ENCODE measurements at places on chromosomes 6 and 20.

DNA sequence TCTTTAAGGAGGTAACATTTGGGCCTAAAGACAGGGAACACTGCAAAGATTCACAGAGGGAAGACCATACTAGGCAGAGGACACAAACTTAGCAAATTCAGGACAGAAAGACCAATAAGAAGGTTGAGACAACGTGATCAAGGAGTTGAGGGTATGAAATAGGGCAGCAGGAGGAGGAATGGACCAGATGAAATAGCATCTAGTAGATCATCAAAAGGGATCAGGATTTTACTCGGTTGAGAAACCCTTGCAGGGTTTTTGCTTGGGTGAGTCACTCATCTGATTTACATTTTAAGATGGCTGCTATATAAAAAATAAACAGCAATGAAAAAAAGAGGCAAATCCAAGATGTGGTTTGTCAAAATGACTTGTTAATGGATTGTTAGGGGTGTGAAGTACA lies 4.7 kb downstream of the BCLAF1 start:
- no peak for DNase-seq

DNA sequence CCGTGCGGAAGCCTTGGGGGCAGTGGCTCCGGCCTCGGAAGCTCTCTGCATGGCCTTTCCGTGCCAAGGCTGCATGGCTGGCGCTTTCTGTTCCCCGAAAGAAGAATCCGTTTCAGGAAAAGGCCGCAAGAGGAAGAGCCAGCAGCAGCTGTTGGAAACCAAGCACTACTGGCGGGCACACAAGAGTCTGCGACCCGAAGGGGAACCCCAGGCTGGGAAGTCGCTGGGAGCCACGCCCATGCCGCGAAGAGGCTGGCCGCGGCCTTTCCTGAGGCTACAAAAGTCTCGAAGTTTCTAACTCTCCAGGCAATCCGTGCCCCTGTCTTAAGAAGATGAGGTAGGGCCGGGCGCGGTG lies at the start of gene CGAS:
TSS of gene CGAS (minus strand) at position 191 of the 355 bp plus-strand sequence. CDS start at position 75, 116 bp downstream.
- peak; percentile 88 for DNase-seq

- DNase-seq, result no peak
These were observed 5.2 kb downstream of the SYTL3 start for GRCh38 chr6:158654960-158655489.

GRCh38 chr6:109795994-109796555 lies 105.0 kb downstream of the FIG4 start:
- DNase-seq, result no peak

GRCh38 chr6:76677017-76677416 lies 604.6 kb upstream of the IMPG1 start:
- no peak for DNase-seq

DNA sequence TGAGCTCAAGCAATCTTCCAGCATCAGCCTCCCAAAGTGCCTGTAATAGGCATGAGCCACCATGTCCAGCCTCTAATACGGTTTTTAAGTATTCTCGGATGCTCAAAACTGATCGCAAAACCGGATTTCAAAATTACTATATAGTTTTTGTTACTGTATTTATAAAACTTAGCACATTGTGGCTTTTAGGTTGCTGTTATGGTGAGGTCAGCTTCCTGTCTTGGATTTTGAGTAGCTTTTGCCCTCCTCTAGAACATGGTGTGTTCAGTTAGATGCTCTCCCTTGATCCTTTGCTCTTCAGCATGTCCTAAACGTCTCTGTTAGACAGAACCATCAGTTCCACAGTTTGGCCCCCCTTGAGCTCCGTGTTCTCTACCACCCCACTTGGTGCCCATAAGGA lies 96.2 kb downstream of the RPP40 start:
- no peak for DNase-seq

- peak; percentile 83 for DNase-seq
These were observed 5.3 kb downstream of the OARD1 start for GRCh38 chr6:41066867-41067304.

- DNase-seq, result peak; percentile 46
These were observed 33.0 kb downstream of the SYNJ2 start for GRCh38 chr6:158014505-158015187.

GRCh38 chr6:112086744-112087135 lies 542 bp downstream of the TUBE1 start:
- DNase-seq, result no peak

DNA sequence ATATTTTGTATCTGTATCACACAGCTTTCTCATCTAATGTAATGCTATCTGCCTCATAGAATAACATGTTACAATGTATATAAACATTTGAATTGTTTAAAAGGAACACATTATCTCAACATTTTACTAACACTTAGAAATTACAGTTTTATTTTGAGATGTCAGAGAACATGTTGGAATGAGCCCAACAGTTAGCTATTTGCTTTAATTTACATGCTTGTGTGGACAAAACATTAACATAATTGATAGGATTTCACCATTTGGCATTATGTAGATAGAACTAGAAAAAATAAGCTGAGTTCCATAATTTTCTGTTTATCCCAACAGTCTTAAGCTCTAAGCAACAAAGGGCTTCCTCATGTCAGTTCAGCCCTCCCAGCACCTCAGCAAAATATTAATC lies 330.9 kb downstream of the LMBRD1 start:
- DNase-seq, result no peak

GRCh38 chr6:121603486-121603885 lies 168.0 kb downstream of the GJA1 start:
- no peak for DNase-seq

GRCh38 chr6:130935978-130936377 lies 108.8 kb downstream of the SMLR1 start:
- DNase-seq, result no peak

- DNase-seq, result no peak
These were observed 150.2 kb downstream of the BCKDHB start for GRCh38 chr6:80256691-80257090.

DNA sequence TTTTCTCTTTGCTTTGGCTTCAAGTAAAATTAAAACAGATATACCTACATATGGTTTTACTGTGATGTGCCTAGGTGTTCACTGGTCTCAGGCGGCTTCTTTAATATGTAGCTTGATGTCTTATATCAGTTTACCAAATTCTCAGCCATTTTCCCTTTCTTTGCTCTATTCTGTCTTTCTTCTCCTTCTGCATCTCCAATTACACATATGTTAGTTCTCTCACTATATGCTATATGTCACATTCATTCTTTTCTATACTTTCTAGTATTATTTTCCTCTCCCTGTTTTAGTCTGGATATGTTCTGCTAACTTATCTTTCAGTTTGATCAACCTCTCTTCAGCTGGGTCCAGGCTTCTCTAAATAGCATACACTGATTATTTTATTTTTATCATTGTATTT lies 14.4 kb upstream of the WFDC8 start:
- no peak for DNase-seq

DNA sequence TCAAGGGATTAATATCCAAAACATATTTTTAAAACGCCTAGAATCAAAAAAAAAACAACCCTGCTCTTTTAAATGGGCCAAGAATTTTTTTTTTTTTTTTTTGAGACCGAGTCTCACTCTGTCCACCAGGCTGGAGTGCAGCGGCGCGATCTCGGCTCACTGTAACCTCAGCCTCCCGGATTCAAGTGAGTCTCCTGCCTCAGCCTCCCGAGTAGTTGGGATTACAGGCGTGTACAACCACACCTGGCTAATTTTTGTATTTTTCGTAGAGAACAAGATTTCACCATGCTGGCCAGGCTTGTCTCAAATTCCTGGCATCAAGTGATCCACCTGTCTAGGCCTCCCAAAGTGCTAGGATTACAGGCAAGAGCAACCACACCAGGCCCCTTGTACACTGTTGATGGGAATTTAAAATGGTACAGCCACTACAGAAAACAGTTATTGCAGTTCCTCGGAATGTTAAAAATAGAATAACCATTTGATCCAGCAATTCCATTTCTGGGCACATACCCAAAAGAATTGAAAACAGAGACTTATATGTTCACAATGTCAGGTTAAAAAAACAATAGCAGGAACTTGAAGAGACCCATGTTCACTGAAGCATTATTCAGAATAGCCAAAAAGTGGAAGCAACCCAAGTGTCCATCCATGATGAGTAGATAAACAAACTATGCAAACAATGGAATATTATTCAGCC lies 3.1 kb upstream of the MYL9 start:
- peak; percentile 68 for DNase-seq

DNA sequence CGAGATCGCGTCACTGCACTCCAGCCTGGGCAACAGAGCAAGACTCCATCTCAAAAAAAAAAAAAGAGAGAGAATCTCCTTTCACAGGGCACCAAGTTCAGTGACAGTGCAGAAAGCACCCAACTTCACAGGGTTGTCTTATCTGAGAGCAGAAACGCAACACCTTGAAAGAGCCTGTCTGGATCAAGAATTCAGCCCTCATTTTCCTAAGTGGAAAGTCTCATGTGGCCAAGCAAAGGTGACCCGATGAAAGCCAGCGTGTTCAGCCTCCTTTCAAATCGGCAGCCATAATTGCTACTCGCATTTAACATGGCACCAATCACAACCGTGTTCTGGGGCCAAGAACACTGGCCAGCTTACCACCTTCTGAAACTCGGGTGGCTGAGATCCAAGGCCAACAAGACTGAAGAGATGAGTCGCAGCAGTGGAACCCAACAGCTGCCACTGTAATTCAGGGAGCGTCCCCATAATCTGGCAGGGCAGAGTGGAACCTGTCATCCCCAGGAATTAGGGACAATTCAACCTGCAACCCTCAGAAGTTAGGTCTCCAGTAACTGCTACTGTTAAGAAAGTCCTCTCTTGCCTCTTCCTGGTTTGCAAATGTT lies 536.7 kb upstream of the JARID2 start:
- DNase-seq, result no peak

DNA sequence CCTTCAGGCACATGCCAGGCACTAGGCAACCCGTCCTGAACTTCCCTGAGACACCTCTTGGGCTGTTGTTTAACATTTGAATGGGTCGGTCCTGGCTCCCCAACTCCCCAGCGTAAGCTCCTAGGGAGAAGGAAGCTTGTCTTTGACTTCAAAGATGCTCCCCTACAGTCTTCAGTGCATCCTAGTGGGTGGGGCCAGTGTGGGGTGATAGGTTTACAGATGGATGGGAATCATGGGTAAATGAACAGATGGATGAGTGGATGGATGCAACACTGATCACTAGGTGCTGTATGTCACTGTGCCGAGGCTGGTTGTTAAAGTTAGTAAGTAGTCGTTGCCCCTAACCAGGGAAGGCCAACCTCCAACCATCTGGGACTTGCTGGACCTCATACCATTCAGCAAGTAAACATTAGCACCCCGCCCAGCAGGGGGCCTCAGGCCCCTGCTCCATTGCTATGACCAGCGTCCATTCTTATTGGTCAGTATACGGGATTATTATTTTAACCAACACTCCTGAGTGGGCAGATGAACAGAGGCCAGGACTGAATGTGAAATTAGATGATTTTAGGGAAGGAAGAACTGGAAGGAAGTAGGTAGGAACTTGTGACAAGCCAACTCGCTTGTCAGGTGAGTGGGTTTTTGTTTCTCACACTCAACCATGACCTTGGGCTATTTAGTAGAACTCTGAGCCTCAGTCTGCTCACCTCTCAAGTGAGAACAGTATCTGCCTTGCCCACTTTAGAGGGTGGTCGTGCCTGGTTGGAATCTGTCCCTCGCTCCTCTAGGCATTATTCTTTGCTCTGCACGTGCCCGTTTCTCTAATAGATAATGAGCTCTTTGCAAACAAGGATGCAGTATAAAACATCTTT lies 82.9 kb upstream of the FOXP4 start:
- peak; percentile 83 for DNase-seq

DNA sequence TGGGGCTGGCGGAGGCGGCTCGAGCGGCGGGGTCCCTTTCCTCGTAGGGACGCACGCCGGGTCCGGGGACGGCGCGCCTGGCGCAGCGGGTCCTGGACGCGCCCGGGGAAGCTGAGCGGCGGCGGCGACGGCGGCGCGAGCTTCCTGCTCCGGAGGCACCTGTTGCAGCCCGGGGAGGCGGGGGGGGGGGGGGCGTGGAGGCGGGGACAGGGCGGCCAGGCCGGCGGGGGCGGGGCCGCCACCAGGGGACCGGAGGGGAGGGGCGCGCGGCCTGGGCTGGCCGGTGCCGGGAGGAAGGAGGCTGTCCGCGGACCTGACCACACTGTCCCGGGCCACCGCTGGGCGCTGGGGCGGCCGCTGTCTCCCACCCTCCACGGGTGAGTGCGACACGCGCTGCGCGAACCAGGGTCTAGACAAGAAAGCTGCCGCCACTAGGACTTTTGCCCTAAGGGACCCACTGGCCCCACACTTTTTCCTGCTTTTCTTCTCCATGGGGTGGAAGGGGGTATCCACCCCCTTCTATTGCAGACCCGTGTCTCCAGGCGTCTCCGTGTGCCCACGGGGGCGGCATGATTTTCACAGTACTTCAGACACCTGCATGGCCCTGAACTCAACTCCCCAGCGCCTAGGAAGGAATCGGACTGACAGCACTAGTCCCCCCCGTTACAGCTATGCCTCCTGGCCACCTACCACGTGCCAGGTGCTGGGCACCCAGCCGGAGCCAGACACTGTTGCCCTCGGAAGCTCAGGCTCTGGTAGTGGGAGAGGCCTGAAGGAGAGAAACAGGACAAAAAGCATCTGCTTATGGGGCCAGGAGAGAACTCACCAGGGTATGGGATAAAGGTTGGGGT lies at the start of gene NFATC2:
TSS of gene NFATC2 (minus strand) at position 149 of the 851 bp plus-strand sequence. CDS start 220 bp downstream, outside the sequence.
- DNase-seq, result no peak

DNA sequence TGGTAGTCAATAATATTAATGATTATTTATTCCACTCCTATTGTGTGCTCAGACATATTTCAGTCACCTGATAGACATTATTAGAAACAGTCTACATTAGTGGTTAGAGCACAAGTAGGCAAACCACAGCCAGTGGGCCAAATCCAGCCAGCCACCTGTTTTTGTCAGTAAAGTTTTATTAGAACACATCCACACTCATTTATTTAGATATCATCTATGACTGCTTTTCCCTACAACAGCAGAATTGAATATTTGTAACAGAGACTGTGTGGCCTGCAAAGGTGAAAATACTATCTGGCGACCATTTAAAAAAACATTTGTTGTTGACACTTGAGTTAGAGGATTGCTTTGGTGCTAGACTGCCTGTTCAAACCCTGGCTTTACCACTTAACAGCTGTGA lies 220.0 kb upstream of the ZFP64 start:
- DNase-seq, result no peak

DNA sequence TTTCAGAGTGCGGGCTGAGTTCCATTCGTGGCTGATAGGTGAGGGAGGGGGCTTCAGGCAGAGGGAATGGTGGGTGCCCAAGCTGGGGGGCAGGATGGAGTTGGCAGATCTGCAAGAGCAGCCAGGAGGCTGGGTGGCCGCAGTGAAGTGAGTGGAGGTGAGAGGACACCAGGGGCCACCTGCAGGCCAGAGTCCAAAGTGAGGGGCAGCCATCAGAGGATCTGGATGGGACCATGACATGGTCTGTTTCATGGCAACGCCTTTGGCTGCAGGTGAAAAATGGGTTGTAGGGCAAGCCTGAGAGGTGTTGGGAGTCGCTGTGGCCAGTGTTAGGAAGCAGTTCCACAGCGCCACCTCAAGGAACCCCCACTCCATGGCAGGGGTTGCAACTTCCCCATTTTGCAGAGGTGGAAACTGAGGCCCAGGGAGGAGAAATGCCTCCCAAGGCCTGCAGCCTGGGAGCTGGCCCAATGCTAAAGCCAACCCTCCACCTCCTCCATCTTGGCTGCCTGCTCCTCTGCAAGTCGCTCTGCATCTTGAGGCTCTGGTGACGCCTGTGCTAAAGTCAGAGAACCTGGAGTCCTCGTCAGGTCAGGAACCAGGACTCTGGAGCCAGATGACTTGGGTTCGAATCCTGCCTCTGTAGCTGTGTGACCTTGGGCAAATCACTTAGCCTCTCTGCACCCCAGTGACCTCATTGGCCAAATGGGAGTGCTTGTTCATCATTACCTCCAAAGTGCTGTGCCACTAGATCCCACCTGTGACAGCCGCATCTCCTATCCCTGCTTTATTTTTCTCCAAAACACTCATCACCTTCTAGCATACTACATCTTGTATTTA lies 153.8 kb downstream of the CEBPB start:
- peak; percentile 58 for DNase-seq
